ENCODE measurements at places on chromosomes 1 and 21.

DNA sequence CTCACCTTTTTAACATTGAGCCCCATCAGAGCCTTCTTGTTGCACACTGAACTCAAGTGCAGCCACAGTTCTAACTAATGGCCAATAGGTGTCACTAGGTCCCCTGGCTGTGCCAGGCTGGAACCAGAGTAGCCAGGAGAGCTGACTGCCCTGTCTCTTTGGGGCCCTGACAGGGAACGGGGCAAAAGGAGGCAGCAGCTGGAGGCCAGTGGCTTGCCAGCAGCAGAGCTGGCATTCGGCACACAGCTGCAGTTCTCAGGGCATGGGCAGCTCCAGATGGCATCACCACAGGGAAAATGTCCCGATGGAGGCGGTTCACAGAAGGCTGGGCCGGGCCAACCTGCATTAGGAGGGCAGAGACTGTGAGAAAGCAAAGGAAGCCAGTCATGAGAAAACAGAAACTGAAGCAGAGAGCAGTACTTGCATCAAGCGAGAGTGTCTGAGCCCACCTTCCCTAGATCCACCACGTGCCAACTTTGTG lies 188.6 kb downstream of the FCRL5 start:
- DNase-seq, result no peak

DNA sequence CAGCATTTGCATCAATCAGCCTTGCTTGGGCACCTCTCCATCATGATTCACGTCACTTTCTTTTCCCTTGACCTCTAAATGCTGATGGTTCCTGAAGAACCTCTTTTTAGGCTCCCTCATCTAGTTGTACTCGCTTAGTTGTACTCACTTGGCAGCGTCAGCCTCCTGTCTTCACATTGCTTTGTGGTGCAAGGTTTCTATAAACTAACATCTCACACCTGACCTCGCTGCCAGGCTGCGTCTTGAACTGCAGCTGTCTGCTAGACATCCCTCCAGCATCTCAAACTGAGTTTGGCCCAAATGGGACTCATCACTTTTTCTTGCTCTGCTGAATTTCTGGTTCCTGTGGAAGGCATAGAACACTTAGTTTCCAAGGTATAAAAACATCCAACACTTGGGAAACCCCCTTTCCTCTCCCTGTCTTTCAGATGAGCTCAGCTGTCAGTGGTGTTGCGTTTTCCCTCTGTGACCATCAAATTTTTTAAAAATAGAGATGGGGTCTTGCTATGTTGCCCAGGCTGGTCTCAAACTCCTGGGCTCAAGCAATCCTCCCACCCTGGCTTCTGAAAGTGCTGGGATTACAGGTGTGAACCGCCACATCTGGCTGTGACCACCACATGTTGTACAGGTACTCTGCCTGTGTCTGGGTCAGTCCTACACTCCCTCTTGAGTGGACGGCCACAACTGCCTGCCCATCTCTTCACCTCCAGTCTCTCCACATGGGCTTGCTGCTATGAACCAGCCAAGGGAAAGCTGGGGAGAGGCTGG lies 66.9 kb downstream of the SYT6 start:
- no peak for DNase-seq

DNA sequence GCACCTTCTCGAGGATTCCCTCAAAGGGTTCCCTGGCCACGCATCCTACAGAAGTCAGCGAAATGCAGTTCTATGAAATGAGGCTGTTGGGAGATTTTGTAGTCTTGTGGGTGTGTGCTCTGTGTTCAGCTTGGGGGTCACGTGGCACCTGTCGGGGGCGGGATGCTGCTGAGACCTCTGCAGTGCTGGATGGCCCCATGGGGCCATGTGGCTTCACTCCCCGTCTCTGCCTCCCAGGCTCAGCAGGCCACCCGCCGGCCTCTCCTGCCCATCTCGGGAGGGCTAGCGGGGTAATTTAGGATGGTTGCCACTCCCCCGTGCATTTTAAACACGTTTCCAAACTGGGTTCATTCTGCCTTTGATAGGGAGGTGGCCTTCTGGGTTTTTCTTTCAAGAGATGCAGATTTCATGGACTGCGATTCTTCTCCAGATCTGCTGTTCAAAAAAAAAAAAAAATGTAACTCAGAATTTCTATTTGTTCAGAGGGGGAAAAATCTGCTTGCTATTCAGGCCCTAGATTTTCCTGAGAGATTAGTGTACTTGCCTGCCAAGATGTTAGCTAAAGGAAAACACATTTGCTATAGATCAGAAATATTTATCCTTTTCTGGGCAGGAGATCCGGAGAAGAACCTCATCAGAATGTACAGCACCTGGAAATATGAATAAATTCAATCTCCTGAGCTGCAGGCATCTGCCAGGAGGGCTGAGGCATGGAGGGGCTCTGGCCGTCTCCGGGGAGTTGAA lies 277.2 kb upstream of the VAMP3 start:
- no peak for DNase-seq

DNA sequence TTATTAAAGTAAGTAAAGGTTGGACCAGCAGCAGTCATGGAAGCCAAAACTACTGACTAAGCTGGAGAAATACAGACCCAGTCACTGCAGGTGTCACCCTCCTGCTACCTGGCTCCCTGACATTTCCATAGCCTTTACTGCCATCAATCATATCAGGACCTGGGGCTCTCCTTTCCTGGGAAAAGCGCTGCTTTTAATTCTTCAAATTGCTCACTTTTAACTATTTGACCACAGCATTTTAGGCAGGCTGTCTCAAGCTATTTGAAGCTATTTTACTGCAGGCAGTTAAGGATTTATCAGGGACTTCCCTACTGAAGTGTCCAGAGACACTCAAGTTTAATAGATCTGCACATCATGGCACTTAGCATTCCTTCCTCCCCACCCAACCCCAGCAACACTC lies 4.1 kb downstream of the IVL start:
- no peak for DNase-seq

DNA sequence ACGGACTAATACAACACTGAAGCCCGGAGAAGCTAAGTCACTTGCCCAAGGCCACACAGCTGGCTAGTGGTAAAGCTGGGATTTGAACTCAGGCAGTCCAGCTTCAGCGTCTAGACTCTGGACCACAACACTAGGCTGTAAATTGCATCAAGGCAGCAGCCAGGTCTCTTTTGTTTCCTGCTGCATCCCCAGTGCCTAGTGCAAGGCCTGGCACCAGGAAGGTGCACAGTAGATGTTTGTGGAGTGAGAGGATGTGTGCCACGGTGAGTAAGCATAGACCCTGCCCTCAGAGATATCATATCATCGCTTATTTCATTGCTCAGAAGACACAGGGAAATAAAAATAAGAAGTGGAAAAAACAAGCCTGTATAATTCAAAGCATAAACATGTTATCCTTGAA lies 40.9 kb downstream of the IGSF21 start:
- no peak for DNase-seq

DNA sequence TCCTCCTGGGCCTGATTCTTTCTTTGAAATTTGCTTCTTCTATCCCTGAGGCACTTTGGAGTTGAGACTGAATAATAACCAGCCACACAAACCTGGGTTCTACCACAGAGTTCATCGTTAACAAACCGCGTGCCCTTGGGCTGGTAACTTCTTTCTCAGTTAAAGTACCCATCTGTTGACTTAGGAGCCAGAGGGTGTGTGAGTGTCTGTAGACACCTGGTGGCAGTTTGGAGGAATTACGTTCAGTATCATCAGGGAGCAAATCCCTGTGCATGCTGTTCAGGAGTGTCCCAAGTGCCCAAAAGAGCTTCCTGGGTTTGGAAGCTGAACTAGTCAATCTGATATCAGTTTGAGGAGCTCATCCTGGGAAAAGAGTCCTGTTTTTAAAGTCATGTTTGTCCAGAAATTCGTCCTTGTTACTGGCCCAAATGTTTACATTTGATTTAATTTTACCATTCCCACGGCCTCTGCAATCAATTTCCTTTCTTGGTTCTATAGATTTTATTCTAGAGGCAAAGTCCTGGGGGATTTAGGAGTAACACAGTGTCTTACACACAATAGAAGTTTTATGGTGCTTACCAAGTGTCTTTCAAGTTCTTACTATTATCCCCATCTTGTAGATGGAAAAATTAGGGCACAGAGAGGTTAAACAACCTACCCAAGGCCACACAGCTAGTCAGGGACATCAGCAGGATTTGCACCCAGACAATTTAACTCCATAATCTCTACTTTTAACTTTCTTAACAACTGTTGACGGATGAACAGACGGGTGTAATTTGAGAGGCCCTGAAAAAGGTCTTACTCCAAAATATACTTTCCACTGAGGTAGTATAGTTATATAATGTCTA lies 26.7 kb upstream of the RPTN start:
- DNase-seq, result peak; percentile 44

DNA sequence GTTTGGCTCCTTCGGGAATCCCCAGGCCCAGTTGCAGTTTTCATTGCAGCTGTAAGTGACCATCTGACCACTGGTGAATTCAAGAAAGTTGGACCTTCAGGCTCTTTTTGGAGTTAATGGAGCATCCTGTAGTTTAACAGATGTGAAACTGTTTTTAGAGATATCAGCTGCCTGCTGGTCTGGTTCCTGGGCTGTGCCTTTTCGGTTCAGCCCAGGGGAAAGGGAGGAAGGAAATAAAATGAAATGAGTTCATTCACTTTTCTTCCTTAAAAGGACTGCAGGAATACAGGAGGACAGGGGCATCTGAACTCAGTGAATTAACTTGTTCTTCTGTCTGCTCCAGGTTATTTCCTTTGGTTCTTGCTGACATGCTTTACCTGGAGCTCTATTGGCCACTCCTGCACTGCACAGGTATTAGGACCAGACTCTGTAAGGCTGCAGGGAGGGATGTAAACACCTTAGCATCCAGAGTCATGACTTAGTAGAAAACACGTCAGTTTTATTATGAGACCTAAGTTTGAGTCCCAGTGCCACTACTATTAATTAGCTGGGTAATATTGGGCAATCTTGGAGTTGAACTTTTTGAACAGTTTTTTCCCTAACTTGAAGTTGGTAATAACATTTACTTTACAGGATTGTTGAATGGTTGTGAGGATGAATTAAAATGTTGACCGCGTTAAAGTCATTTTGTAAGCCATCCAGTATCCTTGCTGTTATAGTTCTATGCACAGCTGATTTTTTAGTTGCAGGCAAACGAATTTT lies 83.6 kb downstream of the LRRC8D start:
- DNase-seq, result no peak

- DNase-seq, result no peak
Observed at GRCh38 chr1:47887475-47888293, 109.5 kb downstream of the TRABD2B start.

- no peak for DNase-seq
Observed at GRCh38 chr1:87093286-87093685, 178.9 kb downstream of the HS2ST1 start.

All from stimulated activated CD4-positive, alpha-beta T cell treated with anti-CD3 and anti-CD28 coated beads, Interleukin-4, amount 100 ng/mL, for 24 hours (primary cell).